ENCODE measurements at places on chromosomes 13 and 19.

GRCh38 chr19:15584095-15584494, 30.9 kb upstream of the CYP4F8 start:
- no peak for DNase-seq

- peak; percentile 46 for DNase-seq
Observed at GRCh38 chr13:51728972-51729371, 75.0 kb downstream of the DHRS12 start.

DNA sequence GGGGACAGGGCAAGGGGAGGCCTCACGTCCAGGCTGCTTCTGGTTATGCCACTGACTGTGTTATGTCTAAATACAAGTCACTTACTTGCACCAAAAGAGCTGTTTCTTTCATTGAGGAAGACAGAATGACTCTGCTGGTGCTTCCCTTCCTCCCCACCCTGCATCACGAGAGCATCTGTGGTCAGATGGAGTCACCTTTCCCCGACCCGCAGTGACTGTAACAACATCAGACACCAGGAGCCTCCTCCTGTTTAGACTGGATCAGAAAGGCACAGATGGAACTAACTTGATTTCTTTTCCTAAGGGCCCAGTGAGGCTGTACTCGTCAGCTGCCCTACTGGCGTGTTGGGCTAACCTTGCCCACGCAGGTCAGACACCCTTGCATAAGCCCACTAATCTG, 90.3 kb upstream of the ZNF536 start:
- DNase-seq, result no peak

- peak; percentile 98 for DNase-seq
Observed at GRCh38 chr19:14117668-14118164, at the start of gene PRKACA. Gene PRKACA, minus strand, starts transcription at chr19:14117762. Its CDS starts 215 bp downstream, at chr19:14117547.

DNA sequence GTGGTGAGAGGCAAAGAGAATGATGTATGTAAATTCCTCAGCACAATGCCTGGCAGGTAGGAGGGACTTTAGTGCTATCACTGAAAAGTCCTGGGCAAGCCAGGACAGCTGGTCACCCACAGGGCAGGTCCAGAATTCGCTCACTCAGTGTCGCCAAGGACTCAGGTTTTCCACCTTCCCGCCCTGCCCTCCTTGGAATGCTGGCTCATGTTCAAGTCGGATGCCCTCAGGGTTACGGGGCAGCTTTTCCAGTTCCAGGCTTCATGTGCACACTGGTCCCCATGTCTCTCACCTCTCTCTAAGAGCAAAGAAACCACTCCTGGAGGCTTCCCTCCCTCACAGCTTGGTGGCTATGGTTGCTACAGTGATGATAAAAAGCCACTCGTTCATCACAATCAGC, 24.8 kb upstream of the NAXD start:
- DNase-seq, result no peak

DNA sequence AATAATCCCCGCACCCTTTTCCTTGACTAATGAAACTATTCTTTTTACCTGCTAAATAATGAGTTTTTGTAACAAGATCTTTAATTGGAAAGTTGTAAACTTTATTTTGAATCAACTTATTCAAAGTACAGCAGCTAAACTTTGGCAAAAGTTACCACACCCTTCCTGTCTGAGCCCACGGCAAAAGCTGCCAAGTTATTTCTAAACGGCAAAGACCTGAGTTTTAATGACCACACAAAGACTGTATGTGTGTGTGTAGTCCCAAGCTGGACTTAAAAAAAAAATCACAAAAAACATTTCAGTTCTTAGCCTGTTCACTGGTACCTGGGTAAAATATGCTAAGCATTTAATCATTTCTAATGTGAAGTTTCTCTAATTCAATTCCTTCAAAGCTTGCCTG, 60.7 kb downstream of the ZAR1L start:
- no peak for DNase-seq

- DNase-seq, result no peak
Observed at GRCh38 chr13:81138353-81138980, 797.5 kb upstream of the SPRY2 start.

- no peak for DNase-seq
Observed at GRCh38 chr13:74838096-74838495, 643.9 kb downstream of the TBC1D4 start.

DNA sequence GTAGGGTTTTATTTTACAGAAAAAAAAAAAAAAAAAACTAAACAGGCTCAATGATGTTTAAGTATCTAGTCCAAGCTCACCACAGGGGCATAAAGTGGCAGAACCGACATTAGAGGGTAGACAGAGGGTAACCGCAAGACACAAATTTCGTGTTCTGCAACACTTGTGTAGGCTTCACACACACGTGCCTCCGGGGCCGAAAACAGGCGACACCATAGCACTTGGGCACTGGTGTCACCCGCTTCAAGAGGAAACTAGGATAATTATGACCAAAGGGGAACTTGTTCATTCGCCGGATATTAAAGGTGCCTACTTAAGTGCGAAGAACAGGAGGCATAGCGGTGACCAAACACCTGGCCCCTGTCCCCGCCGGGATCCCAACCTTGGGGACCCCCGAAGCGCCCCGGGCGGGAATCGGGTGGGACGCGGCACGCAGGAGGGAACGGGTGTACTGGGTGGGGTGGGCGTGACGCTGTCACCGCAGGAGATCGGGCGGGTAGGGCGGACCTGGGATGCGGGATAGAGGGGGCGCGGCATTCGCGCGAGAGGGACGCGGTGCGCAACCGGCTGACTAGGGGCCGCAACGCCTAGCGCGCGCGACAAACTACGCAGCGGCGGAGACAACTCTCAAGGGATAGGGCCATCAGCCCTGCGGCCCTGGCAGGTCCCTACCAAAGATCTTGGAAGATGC, 558 bp downstream of the MZT1 start:
- DNase-seq, result no peak

GRCh38 chr19:48511800-48512503, at the start of gene LMTK3:
Gene LMTK3, minus strand, starts transcription at chr19:48511835. Its CDS starts 259 bp downstream, at chr19:48511576.
- no peak for DNase-seq

DNA sequence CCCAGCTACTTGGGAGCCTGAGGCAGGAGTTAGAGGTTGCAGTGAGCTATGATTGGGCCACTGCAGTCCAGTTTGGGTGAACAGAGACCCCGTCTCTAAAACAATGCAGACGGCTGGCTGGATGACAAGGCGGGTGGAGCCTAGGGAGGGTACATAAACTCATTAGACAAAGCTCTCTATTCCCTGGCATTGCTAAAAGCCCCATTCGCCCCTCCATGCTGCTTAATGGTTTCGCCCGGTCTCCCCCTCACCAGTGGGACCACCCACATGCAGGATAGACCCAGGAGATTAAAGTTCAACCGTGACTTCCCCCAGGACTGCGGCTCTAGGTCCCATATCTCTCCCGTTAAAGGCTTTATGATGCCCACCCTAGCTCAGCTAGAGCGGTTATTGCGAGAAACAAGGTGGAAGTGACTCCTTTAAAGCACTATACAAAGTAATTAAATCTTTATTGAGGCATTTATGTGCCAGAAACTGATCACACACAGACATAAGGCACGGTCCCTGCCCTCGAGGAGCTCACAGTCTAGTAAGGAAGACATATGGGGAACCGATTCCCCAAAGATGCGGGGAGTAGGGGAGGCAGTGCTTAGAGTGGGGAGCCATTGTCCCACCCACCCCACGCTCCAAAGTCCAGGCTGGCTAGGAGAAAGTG, 4.9 kb downstream of the LYPD3 start:
- DNase-seq, result no peak
